ENCODE measurements at places on chromosomes 12 and 14. TPM values are rescaled to one million over a fixed set of nuclear protein-coding genes. Genes with fewer than 3 reads are reported as not detected.

The NXPH4 gene
- 2.5 TPM for total RNA-seq

The UNG gene
- total RNA-seq: 24.7 TPM

The CLEC2A gene
- total RNA-seq: not detected

The HHIPL1 gene
- total RNA-seq: 4.4 TPM

The POLR3B gene
- 12.2 TPM for total RNA-seq

The ABCC9 gene
- total RNA-seq: 0.19 TPM

The ETFBKMT gene
- 2.0 TPM for total RNA-seq

The NKX2-1 gene
- not detected for total RNA-seq

The MUCL1 gene
- total RNA-seq: not detected

The DCN gene
- total RNA-seq: 21.3 TPM

The LRP1-AS gene
- not detected for total RNA-seq

The ZCRB1 gene
- 17.2 TPM for total RNA-seq

The KRT80 gene
- 5.5 TPM for total RNA-seq

The TAS2R14 gene
- total RNA-seq: 2.7 TPM

The CKAP4 gene
- 96.0 TPM for total RNA-seq

The CD27 gene
- total RNA-seq: 0.09 TPM

The SLC10A1 gene
- not detected for total RNA-seq

The VWF gene
- total RNA-seq: 1,224 TPM

The P2RX7 gene
- total RNA-seq: 0.72 TPM

The LTBR gene
- total RNA-seq: 39.0 TPM

The CDK2 gene
- 16.0 TPM for total RNA-seq

The TSHR gene
- total RNA-seq: not detected

The RIPK3 gene
- 3.5 TPM for total RNA-seq

The PZP gene
- total RNA-seq: 1.5 TPM

The TAS2R13 gene
- 1.8 TPM for total RNA-seq

The RAB21 gene
- total RNA-seq: 22.4 TPM

The KRT78 gene
- not detected for total RNA-seq

The RNASE13 gene
- total RNA-seq: not detected

The KCNMB4 gene
- 1.0 TPM for total RNA-seq

The AMHR2 gene
- total RNA-seq: 0.09 TPM

The KLHL33 gene
- not detected for total RNA-seq

The ZDHHC22 gene
- not detected for total RNA-seq

The TOMM20L gene
- total RNA-seq: not detected

The SIX6 gene
- total RNA-seq: not detected

Measured in endothelial cell of coronary artery (primary cell).